Omental fat pad (tissue), 4 donors: ENCODE measurements at places on chromosomes 6 and 20. TPM values are rescaled to one million over a fixed set of nuclear protein-coding genes. Genes with fewer than 3 reads are reported as not detected.

The WFDC5 gene
- not detected for total RNA-seq

The CPNE5 gene
- total RNA-seq, result 0.47 TPM

The TRIM15 gene
- not detected for total RNA-seq

The TTK gene
- 2.9 TPM for total RNA-seq

The MTG2 gene
- 32.5 TPM for total RNA-seq

The REM1 gene
- total RNA-seq, result not detected

- DNase-seq, result no peak
Observed at GRCh38 chr6:31414771-31415265, 11.4 kb downstream of the MICA start.

DNA sequence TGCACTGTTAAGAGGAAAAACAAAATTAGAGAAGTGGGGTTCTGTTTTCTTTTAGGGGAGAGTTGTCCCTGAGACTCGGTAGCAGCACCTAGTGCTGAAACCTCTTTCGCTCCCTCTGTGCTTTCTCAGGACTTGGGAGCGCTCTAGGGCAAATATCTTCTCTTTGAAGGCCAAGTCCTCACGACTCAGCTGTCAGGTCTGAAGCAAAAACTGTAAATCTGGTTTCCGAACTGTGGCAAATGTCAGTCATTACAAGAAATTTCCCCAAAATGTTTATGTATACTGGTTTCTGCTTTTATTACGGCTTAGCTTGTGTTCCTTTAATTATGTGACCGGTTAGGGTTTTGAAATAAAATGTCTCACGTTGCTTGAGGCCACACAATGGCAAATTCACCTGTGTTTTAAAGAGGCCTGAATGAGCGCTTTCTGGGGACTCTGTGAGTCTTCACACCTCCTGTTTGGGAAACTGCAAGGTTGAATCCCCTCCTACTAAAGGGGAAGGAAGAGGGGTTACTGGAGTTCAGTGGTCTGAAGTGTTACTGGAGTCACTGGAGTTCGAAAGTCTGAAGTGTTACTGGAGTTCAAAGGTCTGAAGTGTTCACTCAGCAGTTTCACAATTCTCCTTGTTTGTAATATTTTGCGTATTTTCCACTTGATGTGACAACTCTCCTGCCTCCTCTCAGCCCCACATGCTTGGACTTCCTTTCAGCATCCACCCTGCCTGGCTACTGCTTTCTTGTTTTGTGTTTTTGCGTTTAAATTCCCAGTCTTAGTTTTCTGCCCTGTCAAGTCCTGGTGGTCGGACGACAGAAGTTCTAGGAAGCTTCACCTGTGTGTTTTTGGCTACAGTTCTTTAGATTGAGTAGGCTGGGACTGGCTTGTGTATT is 1.6 kb downstream of the SMPDL3A start:
- DNase-seq, result no peak

DNA sequence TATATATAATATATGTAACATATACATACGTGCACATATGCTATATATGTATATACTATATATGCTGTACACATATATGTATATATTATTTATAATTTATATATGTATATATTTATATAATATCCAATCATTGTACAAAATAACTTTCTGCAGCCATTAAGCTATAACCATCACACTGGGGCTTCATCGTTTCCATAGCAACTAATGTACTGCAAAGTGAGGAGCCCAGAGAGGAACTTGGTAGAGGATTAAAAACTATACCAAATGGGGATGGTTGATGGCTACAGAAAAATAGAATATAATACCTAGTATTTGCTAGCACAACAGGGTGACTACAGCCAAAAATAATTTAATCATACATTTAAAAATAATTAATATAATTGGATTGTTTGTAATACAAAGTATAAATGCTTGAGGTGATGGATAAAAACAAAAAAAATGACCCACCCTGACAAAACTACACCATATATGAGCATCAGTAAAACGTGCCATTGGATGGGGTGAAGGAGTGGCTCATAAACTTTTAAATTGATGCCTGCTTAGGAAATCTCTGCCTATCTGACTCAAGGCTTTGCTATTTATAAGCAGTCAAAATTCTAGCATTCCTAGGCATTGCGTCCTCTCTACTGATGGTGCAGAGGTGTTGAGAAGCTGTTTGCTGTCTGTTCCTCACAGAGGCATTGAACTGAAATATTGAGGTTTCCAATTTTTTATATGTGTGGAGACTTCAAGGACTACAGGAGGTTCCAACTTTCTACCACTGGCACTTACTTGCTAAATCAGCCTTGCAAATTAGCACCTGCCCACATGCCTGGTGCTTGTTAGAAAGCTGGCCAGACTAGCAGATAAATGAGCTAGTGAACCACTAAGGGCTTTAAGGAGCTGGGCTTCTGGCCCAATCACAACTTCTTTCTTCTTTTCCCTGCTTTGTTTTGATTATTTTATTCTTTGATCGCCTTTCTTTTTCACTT is 190.1 kb downstream of the SCP2D1 start:
- no peak for DNase-seq

DNA sequence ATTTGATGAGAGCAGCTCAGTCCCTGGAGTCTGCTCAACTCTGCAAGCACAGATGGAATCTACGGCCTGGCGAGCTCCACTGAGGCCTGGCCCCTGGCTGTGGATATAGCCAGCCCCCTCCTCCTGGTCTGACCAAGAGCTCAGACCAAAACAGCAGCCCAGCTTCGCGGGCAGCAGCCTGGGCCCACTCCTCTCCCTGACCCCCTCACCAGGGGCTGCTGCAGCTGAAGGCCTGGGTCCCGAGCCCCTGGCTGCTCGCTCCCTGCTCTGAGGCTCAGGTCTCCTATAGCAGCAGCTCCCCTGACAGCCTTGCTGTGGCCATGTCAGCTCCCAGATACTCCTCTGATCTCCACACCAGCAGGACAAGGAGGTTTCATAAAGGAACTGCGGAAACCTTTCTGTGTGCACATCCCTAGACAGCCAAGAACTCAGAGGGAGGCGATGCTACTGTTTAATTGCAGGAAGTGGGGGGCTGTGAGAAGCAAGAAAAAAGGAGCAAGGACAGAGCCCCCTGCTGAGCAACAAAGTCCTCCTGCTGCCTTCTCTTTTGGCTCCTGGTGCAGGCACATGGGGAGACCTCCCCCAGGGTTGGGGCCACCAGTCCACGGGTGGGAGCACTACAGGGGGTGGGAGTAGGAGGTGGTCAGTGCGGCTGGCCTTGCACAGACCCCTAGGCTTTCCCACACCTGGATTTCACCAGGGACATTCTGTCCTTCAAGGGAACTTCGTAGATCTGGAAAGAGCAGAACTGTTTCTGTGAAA is 38.7 kb upstream of the CST5 start:
- DNase-seq, result no peak

DNA sequence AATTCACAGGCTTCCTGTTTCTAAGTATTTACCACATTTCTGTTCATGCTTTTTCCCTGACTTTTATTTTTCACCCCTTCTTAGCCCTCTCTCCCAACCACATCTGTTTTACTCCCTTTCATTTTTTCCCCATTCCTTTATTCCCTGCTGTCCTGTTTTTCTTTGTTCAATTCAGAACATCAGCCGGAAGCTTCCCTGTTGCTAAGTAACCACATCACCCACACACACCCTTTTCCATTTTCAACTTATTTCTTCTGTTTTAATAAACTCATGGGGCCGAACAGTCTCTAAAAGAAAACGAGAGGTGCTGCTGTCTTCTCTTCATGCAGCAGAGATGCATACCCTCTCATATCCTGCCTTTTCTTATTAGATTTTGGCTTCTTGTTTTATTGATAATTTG is 53.5 kb upstream of the CEP85L start:
- no peak for DNase-seq

GRCh38 chr20:54014293-54014926 is 56.0 kb downstream of the BCAS1 start:
- no peak for DNase-seq

GRCh38 chr6:22952097-22952496 is 382.7 kb downstream of the HDGFL1 start:
- DNase-seq, result no peak

- no peak for DNase-seq
Observed at GRCh38 chr20:13857304-13857703, 72.5 kb downstream of the NDUFAF5 start.
